IMR-90 (cell line): ENCODE measurements at places on chromosomes 16 and 17. TPM values are rescaled to one million over a fixed set of nuclear protein-coding genes. Genes with fewer than 3 reads are reported as not detected.

Gene KRT36
- total RNA-seq: not detected in 2 replicates

Gene CKLF
- 60.8 and 66.7 TPM in 2 replicates for total RNA-seq

Gene PHKB
- total RNA-seq: 58.6 and 60.0 TPM in 2 replicates

Gene MYO15A
- total RNA-seq: 0.18 and 0.56 TPM in 2 replicates

DNA sequence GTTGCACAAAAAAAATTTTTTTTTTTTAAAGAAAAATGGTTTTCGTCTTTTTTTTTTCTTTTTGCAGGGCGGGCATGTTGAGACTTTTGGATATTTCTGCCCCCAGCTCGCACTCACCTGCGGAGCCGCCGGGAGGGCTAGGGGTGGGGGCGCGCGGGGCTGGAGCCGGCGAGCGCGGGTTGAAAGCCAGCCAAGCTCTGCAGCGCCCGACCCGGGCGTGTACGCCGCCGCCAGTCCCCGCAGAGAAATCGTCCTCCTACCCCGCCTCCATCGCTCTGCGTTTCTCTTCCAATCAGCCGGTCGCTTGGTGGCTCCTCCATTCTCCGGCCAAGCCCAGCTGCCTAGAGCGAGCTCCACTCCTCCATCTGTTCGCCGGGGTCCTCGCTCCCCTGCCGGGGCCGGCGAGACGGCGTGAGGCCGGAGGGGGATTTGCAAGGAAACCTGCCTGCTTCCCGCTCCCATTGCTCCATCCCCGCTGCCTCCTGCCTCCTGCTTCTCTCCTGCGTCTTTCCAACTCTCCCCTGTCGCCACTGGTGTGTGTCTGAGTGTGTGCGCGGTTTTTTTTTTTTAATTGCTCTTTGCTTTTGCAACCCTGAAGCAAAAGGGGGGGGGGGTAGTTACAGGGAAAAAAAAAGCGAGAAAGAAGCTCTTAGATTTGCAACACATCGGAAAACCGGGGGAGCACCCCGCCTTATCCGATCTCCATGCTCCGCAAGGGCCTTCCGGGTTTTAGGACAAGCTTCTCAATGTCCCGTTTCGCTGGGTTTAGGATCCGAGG is 1.8 kb upstream of the UBTF start:
- peak overlapping the region; percentile 93 for H3K4me3 ChIP-seq

- no peak for DNase-seq
- H3K4me1 ChIP-seq: no peaks in the 10 kb centered on the region
- no peaks in the 10 kb centered on the region for H3K36me3 ChIP-seq
- H3K27me3 ChIP-seq: peaks cover 28% of the 10 kb centered on the region
These were observed 29.7 kb upstream of the SSTR5 start for GRCh38 chr16:1042866-1043265.

DNA sequence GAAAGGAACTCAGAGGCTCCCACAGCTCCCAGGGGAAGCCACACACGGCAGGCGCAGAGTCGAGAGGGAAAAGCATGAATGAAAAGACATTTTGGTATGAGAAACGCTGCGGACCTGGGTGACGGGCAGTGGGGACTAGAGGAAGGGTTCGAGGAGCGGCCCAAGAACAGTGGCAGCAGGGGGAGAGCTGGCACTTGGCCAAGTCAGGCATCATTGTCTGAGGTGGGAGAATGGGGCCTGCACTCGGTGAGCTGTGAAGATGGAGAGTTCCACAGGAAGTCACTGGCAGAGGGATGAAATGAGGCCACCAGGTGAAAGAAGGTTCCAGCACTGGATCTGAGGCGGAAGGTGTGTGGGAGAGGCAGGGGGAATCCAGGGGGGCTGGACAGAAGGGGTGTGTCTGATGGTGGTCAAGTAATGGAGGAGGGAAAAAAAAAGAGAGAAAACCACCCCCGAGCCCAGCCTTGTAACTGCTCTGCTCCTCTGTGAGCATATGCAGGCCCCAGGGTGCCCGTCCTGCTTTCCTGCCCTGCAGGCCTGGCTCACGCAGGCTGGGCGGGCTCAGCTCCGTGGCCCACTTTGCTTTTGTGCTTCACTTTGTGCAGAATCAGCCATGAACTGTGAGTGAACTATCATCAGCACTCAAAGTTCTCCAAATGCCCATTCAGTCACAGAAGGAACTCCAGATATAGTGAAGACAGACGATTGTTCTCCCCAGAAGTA is 31.8 kb downstream of the TMEM204 start:
- no peaks in the 10 kb centered on the region for H3K27me3 ChIP-seq
- peaks cover 34% of the 10 kb centered on the region for H3K36me3 ChIP-seq

- H3K27ac ChIP-seq: peak overlapping the region; percentile 92
- peak overlapping the region; percentile 95 for H3K4me3 ChIP-seq
- H3K4me1 ChIP-seq: peaks cover 8% of the 10 kb centered on the region
- H3K36me3 ChIP-seq: peaks cover 3% of the 10 kb centered on the region
- no peak for DNase-seq
These were observed 604 bp downstream of the HS3ST3B1 start for GRCh38 chr17:14301279-14302090.

GRCh38 chr16:47732523-47733111 is 271.5 kb downstream of the PHKB start:
- H3K27me3 ChIP-seq: no peaks in the 10 kb centered on the region
- H3K4me3 ChIP-seq: no peak overlapping the region
- H3K36me3 ChIP-seq: no peaks in the 10 kb centered on the region
- H3K27ac ChIP-seq: peak overlapping the region; percentile 76; the same call in 1 of the 2 replicates
- H3K4me1 ChIP-seq: peaks cover 12% of the 10 kb centered on the region
- peak; percentile 99 for DNase-seq

DNA sequence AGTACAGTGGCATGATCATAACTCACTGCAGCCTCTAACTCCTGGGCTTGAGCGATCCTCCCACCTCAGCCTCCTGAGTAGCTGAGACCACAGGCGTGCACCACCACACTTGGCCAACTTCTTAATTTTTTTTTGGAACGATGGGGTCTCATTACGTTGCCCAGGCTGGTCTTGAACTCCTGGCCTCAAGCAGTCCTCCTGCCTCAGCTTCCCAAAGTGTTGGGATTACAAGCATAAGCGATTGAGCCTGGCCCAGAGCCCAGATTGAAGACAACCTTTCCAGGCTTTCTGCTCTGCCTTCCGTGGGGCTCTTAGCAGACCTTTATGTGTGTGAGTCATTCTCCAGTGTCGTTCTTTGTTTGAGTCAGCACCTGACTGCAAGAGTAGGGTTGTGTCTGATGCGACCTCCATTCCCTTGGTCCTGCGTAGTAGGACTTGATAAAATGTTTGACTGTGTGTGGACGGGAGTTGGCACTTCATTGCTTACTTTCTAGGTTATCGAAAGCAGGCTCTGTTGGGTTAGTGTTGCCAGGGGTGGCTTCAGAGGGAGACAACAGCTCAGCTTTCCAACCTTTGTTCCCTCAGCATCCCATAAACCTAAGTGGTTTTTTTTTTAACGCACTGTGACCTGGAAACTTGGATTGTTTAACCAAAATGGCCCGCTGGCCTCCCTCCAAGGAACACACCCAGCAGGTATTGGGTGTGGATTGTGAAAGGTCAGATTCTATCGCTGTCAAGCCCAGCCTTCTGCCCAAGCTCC is 26.4 kb downstream of the EEF2K start:
- no peaks in the 10 kb centered on the region for H3K27me3 ChIP-seq
- H3K4me3 ChIP-seq: no peak overlapping the region
- DNase-seq: peak; percentile 72
- no peak overlapping the region for H3K27ac ChIP-seq
- H3K36me3 ChIP-seq: peaks cover 6% of the 10 kb centered on the region
